ENCODE measurements at places on chromosomes 1 and 21. TPM values are rescaled to one million over a fixed set of nuclear protein-coding genes. Genes with fewer than 3 reads are reported as not detected.

CHAF1B gene
- total RNA-seq = 0.49 TPM

- DNase-seq = peak; percentile 74
Observed at GRCh38 chr1:91011726-91012125, 10.1 kb downstream of the ZNF644 start.

GRCh38 chr1:228206582-228207351, 1.1 kb upstream of the OBSCN start:
- DNase-seq = no peak

- DNase-seq = no peak
Observed at GRCh38 chr21:39104911-39105310, 78.3 kb downstream of the PSMG1 start.

DNA sequence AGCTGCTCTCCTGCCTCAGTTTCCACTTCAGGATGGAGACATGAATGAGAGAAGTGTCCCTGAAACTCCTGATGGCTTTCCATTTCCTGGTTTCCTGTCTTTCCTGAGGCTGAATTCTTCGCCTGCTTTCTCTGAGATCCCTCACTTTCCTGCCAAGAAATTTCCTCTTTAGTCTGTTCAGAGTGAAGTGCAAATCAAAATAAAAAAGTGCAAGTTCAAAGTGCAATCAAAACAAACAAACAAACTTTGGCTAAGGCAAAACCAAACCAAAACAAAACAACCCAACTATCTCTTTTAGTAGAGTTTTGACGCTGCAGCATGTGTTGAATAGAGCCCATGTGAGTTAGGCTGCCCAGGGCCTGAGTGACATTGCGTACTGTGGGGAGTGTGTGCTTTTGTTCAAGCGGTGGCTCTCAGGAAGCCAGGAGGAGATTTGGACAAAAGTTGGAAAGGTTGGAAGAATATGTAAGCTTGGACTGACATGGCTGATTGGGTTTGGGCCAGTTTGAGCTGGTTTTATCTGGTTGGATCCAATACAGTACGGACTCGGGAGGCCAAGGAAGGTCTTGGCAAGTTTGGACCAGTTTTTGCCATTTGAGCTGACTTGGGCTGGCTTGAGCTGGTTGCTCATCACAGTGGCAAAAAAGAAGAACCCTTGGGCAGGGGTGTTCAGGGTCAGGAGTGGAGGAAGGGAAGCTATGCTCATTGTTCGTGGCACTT, 61.1 kb upstream of the TINAGL1 start:
- DNase-seq = peak; percentile 11
